ENCODE measurements at places on chromosomes 1 and 21.
A peak's percentile ranks its signal among the peaks of the same experiment; 100 is the strongest.

GRCh38 chr21:46227811-46228344 lies 696 bp downstream of the LSS start:
- H3K27me3 ChIP-seq, result no peaks in the 10 kb centered on the region
- peaks cover 46% of the 10 kb centered on the region for H3K4me1 ChIP-seq
- H3K4me3 ChIP-seq, result peak overlapping the region; percentile 76
- peak; percentile 41 for DNase-seq
- peak overlapping the region; percentile 20 for H3K27ac ChIP-seq

- no peaks in the 10 kb centered on the region for H3K36me3 ChIP-seq
- no peak for DNase-seq
- peaks cover 14% of the 10 kb centered on the region for H3K27me3 ChIP-seq
Observed at GRCh38 chr1:196877964-196878363, 9.9 kb upstream of the CFHR4 start.

GRCh38 chr1:64664299-64664698 lies 80.6 kb upstream of the RAVER2 start:
- H3K4me1 ChIP-seq, result no peaks in the 10 kb centered on the region
- no peak overlapping the region for H3K27ac ChIP-seq
- H3K27me3 ChIP-seq, result peaks cover 5% of the 10 kb centered on the region

- H3K27me3 ChIP-seq, result no peaks in the 10 kb centered on the region
- DNase-seq, result no peak
- H3K27ac ChIP-seq, result no peak overlapping the region
- H3K4me3 ChIP-seq, result no peak overlapping the region
Observed at GRCh38 chr1:186655876-186656275, 24.3 kb downstream of the PTGS2 start.

- no peak overlapping the region for H3K4me3 ChIP-seq
- DNase-seq, result no peak
- no peaks in the 10 kb centered on the region for H3K27me3 ChIP-seq
- H3K36me3 ChIP-seq, result no peaks in the 10 kb centered on the region
- no peaks in the 10 kb centered on the region for H3K4me1 ChIP-seq
- H3K27ac ChIP-seq, result no peak overlapping the region
Observed at GRCh38 chr1:240656531-240656930, 44.6 kb upstream of the GREM2 start.

- no peak overlapping the region for H3K27ac ChIP-seq
- no peaks in the 10 kb centered on the region for H3K4me1 ChIP-seq
- H3K27me3 ChIP-seq, result peaks cover 10% of the 10 kb centered on the region
Observed at GRCh38 chr1:15452216-15452615, 4.3 kb upstream of the CELA2A start.

DNA sequence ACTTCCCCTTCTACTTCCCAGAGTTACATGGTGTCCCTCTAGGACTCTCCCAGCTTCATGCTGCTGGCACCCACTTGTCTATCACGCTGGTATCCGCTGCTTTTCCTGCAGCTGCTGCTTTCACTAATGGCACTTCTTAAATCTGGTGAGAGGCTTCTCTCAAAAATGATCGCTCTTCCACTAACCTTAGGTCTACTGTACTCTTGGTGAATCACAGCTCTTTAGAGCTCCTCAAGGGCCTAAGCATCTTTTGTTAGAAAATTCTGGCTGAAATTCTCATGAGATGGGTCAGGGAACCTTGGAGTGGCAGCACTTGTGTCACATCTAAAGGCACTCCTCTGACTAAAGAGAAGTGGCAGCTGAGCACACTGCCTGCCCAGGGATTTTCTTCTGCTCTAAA lies 32.1 kb downstream of the ZMYND12 start:
- no peak for DNase-seq
- H3K36me3 ChIP-seq, result no peaks in the 10 kb centered on the region
- H3K4me1 ChIP-seq, result no peaks in the 10 kb centered on the region
- peaks cover 3% of the 10 kb centered on the region for H3K27me3 ChIP-seq
- no peak overlapping the region for H3K4me3 ChIP-seq
- no peak overlapping the region for H3K27ac ChIP-seq

GRCh38 chr1:52059321-52059720 lies 3.2 kb downstream of the BTF3L4 start:
- no peak overlapping the region for H3K27ac ChIP-seq
- H3K36me3 ChIP-seq, result peaks cover 33% of the 10 kb centered on the region
- DNase-seq, result no peak
- no peak overlapping the region for H3K4me3 ChIP-seq
- H3K4me1 ChIP-seq, result peaks cover 33% of the 10 kb centered on the region

DNA sequence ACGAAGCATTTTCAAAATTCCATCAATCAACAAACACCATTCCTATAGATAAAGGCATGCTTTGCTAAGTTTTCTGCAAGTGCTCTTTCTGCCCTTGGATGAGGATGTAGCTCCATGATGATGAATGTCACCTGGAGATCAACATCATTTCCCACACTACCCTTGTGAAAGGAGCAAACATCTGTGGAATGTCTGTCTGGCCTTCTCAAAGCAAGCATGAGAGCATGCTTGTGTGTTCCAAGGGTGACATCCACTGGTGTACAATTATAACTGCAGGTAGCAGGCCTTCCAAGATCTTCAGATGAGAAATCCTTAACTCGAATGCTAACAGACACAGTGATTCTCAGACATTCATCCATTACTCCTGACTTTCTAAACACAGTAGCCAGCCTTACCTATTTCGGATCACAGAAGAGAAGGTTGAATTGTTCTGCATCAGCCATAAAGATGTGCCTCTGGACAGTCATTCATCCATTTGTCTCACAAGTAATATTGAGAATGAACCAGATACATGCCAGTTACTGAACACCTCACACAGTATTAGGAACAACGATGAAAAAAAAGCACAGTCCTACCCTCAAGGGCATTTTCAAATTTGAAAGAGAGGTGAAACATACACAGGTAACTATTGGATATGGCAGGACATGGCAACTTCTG lies 162.4 kb downstream of the TPR start:
- no peaks in the 10 kb centered on the region for H3K36me3 ChIP-seq
- H3K27me3 ChIP-seq, result peaks cover 6% of the 10 kb centered on the region
- H3K4me3 ChIP-seq, result no peak overlapping the region
- DNase-seq, result peak; percentile 42
- H3K4me1 ChIP-seq, result no peaks in the 10 kb centered on the region
- no peak overlapping the region for H3K27ac ChIP-seq

DNA sequence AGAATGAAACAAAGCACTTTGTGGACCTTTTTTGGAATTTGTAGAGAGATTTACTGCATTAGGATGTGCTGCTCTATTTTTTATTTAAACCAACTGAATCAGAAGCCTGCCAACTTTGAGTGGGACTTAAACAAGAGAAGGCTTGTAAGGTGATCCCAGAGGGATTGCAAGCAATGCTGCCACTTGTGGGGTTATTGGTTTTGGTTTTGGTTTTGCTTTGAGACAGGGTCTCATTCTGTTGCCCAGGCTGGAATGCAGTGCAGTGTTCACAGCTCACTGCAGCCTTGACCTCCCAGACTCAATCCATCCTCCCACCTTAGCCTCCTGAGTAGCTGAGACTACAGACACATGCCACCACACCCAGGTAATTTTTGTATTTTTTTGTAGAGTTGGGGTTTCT lies 32.2 kb upstream of the GNG5 start:
- no peaks in the 10 kb centered on the region for H3K27me3 ChIP-seq
- H3K36me3 ChIP-seq, result peaks cover 27% of the 10 kb centered on the region
- DNase-seq, result no peak

DNA sequence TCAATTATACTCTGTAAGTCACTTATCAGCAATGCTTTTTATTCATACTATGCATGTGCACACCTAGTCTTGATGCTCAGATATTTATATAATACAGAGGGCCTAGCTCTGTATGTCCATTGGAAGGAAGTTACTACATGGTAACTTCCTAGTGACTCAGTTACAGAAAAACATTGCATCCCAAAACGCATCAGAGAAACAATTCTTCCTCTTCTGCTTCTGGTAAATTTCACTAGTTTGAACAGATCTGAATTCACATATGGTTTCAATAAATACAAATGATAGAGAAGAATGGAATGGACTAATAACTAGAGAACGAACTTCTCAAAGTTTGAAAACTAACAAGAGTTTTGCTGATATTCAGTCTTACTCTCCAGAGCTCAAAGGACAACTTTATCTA lies 811.3 kb upstream of the ADGRL2 start:
- H3K27me3 ChIP-seq, result no peaks in the 10 kb centered on the region
- H3K4me3 ChIP-seq, result no peak overlapping the region
- no peaks in the 10 kb centered on the region for H3K4me1 ChIP-seq

DNA sequence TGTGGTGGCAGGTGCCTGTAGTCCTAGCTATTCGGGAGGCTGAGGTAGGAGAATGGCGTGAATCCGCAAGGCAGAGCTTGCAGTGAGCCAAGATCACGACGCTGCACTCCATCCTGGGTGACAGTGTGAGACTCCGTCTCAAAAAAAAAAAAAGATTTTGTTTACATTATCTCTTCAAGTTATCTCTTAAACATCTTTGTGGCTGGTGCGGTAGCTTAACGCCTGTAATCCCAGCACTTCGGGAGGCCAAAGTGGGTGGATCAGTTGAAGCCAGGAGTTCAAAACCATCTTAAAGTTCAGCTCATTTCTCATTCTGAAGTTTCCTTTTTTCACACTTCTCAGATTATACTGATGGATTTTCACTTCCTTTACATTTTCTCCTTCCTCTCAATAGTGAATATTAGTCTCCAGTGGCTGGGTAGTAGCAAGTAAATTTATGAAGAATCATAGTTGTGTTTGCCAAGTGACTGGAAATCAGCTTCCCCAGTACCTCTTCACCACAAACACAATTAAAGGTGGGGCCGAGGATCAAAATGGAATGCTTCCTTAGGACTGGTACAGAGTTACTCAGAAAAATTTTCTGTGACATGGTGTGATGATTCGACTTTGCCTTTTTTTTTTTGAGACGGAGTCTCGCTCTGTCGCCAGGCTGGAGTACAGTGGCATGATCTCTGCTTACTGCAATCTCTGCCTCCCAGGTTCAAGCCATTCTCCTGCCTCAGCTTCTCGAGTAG lies 13.8 kb downstream of the PIP5K1A start:
- DNase-seq, result no peak
- peak overlapping the region; percentile 16 for H3K27ac ChIP-seq
- H3K4me1 ChIP-seq, result peaks cover 33% of the 10 kb centered on the region
- no peaks in the 10 kb centered on the region for H3K27me3 ChIP-seq
- H3K36me3 ChIP-seq, result peaks cover 34% of the 10 kb centered on the region

GRCh38 chr1:43004587-43005459 lies 46.2 kb upstream of the SLC2A1 start:
- no peak overlapping the region for H3K4me3 ChIP-seq
- no peak for DNase-seq
- H3K4me1 ChIP-seq, result peaks cover 2% of the 10 kb centered on the region
- H3K36me3 ChIP-seq, result no peaks in the 10 kb centered on the region
- no peak overlapping the region for H3K27ac ChIP-seq

DNA sequence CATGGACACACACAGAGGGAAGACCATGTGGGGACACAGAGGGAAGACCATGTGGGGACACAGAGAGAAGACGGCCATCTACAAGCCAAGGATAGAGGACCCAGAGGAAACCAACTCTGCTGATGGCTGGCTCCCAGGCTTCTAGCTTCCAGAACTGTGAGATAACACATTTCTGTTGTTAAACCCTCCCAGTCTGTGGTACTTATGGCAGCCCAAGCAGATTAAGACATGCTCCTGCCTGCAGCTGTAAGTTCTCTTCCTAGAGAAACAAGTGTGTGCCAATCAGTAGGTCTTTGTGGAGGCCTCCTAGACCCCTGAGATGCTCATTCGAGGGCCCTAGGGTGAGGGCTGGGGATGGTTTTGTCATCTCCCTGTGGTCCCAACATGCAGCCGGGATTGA lies 2.7 kb downstream of the AGT start:
- DNase-seq, result no peak
- H3K4me1 ChIP-seq, result peaks cover 13% of the 10 kb centered on the region
- H3K27ac ChIP-seq, result no peak overlapping the region
- no peak overlapping the region for H3K4me3 ChIP-seq
- H3K36me3 ChIP-seq, result no peaks in the 10 kb centered on the region

- H3K4me3 ChIP-seq, result no peak overlapping the region
- no peak overlapping the region for H3K27ac ChIP-seq
- H3K27me3 ChIP-seq, result no peaks in the 10 kb centered on the region
- no peaks in the 10 kb centered on the region for H3K4me1 ChIP-seq
- DNase-seq, result no peak
- H3K36me3 ChIP-seq, result no peaks in the 10 kb centered on the region
Observed at GRCh38 chr1:208202333-208202995, 41.7 kb downstream of the PLXNA2 start.

- no peak overlapping the region for H3K4me3 ChIP-seq
- DNase-seq, result no peak
- H3K27ac ChIP-seq, result no peak overlapping the region
- H3K36me3 ChIP-seq, result peaks cover 16% of the 10 kb centered on the region
- no peaks in the 10 kb centered on the region for H3K27me3 ChIP-seq
- H3K4me1 ChIP-seq, result peaks cover 39% of the 10 kb centered on the region
Observed at GRCh38 chr1:13737398-13737797, 37.4 kb downstream of the PRDM2 start.

DNA sequence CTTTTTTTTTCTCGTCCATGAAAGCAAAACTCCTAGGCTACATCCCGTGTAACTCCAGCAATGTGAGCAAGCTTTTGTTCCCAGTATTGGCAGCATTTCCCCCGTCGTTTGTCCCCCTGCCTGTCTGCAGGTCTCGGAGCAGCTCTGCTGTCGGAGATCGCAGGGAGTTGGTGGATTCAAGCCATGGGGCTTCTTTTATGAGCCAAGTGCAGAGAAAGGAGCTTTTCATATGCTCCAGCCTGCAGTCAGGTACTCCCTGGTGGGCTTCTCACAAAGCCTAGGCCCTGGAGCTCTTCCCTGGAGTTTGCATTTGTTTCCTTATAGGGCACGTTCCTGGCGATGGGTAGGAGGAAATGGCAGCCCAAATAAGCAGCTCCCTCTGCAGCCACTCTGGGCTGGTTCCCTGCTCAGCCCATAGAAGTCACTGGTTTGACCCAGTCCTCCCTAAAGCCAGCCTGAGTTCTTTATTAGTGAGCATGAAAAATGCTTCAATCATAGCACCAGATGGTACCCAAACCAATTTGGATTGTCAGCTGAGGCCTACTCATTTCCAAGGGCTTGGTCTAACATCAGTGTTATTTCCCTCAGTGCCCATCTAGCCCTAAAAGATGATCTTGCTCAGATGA lies 78.3 kb downstream of the NUF2 start:
- H3K4me1 ChIP-seq, result no peaks in the 10 kb centered on the region
- no peak overlapping the region for H3K27ac ChIP-seq
- no peaks in the 10 kb centered on the region for H3K36me3 ChIP-seq

GRCh38 chr1:154159554-154159953 lies 4.7 kb upstream of the NUP210L start:
- peaks cover 81% of the 10 kb centered on the region for H3K36me3 ChIP-seq
- no peak overlapping the region for H3K4me3 ChIP-seq
- no peak for DNase-seq
- peaks cover 72% of the 10 kb centered on the region for H3K4me1 ChIP-seq
